IMR-90 (cell line): ENCODE measurements at places on chromosomes 2 and 18. TPM values are rescaled to one million over a fixed set of nuclear protein-coding genes. Genes with fewer than 3 reads are reported as not detected.
A peak's percentile ranks its signal among the peaks of the same experiment; 100 is the strongest.

The CELF4 gene
- total RNA-seq = not detected in 2 replicates

The CNNM3 gene
- total RNA-seq = 2.2 and 2.3 TPM in 2 replicates

The RRM2 gene
- total RNA-seq = 53.6 and 75.5 TPM in 2 replicates

The TMEM37 gene
- total RNA-seq = under 0.01 TPM in 1 of 2 replicates, not detected in the other

The RAB6C gene
- under 0.01 TPM in 1 of 2 replicates, not detected in the other for total RNA-seq

The UBE2F gene
- total RNA-seq = 44.6 and 59.4 TPM in 2 replicates

GRCh38 chr18:22977847-22978701 lies 44.9 kb downstream of the RBBP8 start:
- DNase-seq = peak; percentile 89

GRCh38 chr18:70234667-70235459 lies 29.4 kb upstream of the RTTN start:
- DNase-seq = peak; percentile 62

DNA sequence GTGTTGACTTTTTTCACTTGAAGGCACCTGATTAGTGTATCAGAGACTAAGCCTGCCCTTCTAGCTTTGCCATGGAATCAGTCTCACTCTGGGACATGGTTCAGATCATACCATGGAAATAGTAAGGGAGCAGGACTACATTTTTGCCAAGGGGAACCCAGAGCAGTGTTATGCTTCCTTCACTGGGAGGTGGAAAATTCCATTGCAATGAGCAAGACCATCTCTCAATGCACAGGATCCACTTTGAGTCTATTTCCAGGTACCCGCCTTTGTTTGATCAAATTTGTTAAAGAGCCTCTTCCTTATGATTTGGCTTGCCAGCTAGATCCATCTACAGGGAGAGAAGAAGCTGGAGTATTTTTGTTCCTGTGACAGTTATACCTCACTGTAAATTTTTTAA lies 395.8 kb downstream of the MTX2 start:
- DNase-seq = no peak

- no peak for DNase-seq
Observed at GRCh38 chr2:193743089-193743488, 1548.4 kb upstream of the TMEFF2 start.

DNA sequence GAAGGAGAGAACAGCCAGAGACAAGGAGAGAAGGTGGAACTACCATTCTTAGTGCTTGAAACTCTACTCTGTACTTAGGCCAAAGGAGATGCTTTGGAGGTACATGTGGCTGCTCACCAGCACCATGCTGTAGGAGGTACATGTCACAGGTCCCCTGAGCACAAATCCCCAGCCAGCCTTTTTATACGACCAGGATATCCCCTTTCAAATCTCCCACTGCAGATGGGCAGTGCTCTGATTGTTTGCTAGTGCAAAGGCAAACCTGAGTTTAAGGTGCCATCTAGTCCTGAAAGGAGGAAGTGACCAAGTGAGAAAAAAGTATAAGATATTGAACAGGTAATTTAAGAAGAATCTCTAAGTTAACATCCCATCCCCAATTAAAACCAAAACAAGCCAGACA lies 17.1 kb upstream of the TTC21B start:
- no peak for DNase-seq

GRCh38 chr2:120606931-120607330 lies 128.7 kb upstream of the GLI2 start:
- DNase-seq = no peak

GRCh38 chr2:120914839-120915521 lies 179.3 kb downstream of the GLI2 start:
- peak; percentile 94 for DNase-seq

- DNase-seq = no peak
Observed at GRCh38 chr2:48072583-48072982, 166.3 kb upstream of the FBXO11 start.

DNA sequence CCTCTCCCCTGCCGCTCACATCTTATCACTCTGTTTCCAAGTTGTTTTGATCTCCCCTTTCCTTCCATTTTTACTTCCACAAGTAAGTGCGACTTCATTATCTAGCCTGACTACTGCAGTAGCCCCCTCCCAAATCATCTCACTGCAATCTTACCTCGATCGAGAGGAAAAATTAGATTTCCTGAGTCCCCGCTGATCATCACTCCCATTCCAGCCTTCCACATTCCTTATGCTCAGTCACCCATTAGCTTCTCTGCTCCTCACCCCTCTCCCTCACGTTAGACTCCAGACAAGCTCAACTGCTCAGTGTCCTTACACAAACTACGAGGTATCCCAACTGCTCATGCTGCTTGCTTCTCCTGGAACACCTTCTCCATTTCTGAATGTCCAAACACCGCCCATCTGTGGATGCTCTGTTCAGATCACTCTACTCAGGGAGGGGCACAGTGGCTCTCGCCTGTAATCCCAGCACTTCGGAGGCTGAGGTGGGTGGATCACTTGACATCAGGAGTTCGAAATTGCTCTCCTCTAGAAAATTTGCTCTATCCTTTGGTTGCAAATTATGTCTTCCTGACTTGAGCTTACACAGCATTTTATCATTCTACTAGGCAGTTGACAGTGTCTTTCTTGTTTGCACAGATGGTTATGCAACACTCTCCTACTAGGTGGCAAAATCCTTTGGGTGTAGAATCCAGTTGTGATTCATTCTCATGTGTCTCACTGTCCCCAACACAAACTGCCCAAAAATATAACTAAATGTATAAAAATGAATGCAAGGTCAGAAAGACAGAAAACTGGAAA lies 96.5 kb downstream of the INO80D start:
- DNase-seq = no peak

DNA sequence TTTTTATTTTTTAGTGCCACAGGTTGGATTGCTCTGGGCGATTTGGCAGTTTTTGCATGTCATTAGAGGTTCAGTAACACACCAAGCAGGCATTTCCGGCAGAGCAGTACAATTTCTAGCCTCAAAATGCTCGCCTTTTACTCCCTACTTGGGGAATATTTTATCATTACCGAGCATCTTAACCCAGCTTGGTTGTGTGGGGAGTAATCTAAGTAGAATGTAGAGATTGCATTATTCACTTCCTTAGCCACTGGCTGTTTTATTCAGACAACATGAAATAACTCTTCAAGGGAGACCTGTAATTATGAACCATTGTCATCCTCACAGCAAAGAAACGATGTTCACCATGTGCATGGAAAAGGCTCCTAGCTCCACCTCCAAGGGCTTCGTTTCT lies 13.1 kb downstream of the GRP start:
- DNase-seq = no peak
